ENCODE measurements at places on chromosomes 3 and 15.

DNA sequence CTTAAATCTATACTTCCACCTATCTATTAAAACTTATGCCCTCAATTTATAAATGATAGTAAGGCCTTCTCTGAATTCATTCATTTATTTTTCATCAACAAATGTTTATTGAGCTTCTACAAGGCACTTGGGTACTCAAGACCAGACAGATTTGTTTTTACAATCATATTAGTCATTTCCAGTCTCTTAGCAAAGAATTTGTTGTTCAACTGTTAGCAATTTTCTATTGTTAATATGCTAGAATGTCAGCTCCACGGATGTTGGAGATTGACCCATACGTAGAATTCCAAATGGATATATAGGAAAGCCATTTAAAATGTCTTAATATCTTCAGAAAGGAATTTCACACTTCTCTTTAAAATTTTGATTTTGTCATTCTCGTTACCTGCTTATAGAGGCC lies 36.7 kb downstream of the ZBTB38 start:
- no peak for DNase-seq

DNA sequence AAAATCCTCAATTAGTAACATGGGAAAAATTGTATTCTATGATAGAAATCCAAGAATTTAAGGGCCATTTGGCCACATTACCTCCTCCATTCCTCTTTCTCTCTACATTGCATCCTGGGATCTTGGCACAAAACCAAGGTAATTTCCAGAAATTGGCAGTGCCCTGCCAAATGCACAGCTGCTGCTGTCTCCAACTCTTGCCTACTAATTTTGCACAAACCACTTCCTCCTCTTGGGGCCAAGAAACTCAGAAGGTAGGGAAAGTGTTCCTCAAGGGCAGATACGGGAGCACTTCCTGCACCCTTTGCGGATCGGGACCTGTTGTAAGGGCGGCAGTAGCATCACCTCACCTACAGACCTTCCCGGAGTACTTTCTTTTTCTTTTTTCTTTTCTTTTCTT lies 57.8 kb downstream of the MAP3K13 start:
- no peak for DNase-seq

- no peak for DNase-seq
These were observed 27.1 kb downstream of the IP6K1 start for GRCh38 chr3:49759226-49759625.

- no peak for DNase-seq
These were observed 202.5 kb downstream of the SATB1 start for GRCh38 chr3:18222686-18223085.

GRCh38 chr3:32460031-32460749 lies 42.5 kb downstream of the CMTM6 start:
- DNase-seq: no peak

DNA sequence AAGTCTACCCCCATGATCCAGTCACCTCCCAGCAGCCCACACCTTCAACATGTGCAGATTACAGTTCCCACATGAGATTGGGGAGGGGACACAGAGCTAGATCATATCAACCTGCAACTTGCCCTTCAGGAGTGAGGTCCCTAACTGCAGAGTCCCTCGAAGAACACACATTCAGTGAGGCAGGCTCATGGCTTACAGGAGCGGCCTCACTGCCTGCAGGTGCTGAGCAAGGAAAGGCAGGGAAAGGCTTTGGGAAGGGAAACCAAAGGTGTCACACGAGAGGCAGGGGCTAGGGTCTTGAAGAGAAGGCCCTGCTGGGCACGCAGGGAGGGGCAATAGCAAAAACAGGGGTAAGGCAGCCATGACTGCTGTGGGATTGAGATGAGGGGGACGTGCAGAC lies 182.4 kb upstream of the CHRNA7 start:
- no peak for DNase-seq

DNA sequence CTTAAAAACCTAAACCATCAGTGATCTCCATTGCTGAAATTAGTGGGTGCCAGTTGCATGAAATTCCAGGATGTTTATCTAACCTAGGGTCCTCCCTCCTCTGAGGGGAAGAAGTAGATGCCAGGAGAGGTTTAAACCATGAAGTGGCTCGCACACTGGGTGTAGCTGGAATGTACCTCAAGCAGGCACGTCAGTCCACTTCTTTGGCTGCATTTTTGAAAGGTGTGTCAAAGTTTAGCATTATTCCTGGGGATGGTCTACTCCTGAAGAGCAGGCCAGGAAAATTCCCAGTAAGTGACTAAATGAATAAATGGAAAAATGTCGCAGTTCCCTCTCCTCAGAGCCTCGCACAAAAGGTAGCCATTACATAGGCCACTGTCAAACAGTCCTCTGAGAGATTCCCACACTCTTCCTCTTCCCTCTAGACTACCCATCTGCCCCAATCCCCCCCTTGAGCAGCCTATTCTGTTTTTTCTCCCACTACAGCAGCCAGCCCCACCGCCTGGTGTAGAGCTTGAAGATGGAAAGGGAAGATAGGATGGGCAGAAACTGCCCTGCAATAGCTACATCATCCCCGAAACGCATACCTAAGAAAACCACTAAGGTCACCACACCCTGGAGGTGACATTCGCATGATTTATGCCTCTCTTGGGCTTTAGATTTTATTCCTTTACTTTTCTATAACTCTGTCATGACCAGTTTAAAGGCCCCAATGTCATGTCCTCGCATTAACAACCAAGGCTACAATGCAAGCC lies 655 bp upstream of the TMOD3 start:
- DNase-seq: no peak

Measured in mesothelial cell of epicardium (in vitro differentiated cells).